ENCODE measurements at places on chromosomes 13 and 19.

GRCh38 chr13:59914556-59914955 is 249.2 kb downstream of the DIAPH3 start:
- H3K27me3 ChIP-seq = no peaks in the 10 kb centered on the region
- DNase-seq = no peak
- H3K4me1 ChIP-seq = no peaks in the 10 kb centered on the region

GRCh38 chr19:49818649-49819370 is 721 bp downstream of the MED25 start:
- H3K36me3 ChIP-seq = no peaks in the 10 kb centered on the region
- H3K4me1 ChIP-seq = peaks cover 16% of the 10 kb centered on the region
- peak overlapping the region; percentile 98 for H3K27ac ChIP-seq

GRCh38 chr19:11279505-11280236 is 16.3 kb upstream of the TSPAN16 start:
- H3K36me3 ChIP-seq = no peaks in the 10 kb centered on the region
- H3K27ac ChIP-seq = peak overlapping the region; percentile 33
- H3K4me3 ChIP-seq = no peak overlapping the region
- H3K4me1 ChIP-seq = peaks cover 11% of the 10 kb centered on the region

- H3K27ac ChIP-seq = peak overlapping the region; percentile 95
- peak overlapping the region; percentile 89 for H3K4me3 ChIP-seq
- no peaks in the 10 kb centered on the region for H3K27me3 ChIP-seq
Measured at GRCh38 chr13:39038569-39039030, 344 bp downstream of the NHLRC3 start.

DNA sequence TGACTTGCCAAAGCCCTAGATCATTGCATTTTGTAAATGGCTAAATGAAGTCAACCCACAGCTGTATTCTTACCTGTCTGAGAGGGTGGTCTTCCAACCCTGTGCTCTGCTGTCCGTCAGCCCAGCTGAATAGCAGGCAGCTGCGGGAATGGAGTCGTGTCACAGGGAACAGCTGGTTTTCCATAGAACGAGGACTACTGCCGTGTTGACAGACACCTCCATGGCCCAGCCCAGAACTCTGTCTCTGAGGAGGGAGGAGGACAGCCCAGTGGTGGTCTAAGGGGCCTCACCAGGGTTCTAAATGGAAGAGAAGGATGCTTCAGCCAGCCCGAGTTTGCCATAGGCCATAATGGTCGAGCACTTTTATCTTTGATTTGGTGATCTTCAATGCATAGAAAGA is 110.7 kb downstream of the SLC7A1 start:
- H3K4me3 ChIP-seq = no peak overlapping the region
- no peaks in the 10 kb centered on the region for H3K4me1 ChIP-seq
- no peaks in the 10 kb centered on the region for H3K36me3 ChIP-seq
- peaks cover 4% of the 10 kb centered on the region for H3K27me3 ChIP-seq
- no peak for DNase-seq

DNA sequence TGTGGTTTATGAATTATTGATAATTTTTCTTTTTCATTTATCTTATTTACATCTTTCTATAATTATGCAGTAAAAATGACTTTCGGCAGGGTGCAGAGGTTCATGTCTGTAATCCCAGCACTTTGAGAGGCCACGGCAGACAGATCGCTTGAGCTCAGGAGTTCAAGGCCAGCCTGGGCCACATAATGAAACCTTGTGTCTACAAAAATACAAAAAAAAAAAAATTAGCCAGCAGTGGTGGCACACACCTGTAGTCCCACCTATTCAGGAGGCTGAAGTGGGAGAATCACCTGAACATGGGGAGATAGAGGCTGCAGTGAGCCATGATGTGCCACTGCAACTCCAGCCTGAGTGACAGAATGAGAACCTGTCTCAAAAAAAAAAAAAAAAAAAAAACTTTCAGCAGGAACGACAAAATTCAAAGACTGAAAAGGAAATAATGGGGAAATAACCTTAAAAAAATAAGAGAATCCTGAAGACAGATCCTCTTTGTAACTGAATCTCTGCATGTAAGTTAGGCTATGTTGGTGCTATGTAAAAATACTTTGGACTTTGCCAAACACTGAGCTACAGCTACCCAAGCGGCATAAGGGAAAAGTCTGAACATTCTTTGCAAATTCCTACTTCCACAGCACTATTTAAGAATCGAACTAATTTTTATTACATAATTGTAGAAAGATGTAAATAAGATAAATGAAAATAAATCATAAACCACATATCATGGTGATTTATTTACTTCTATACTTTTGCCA is 36.7 kb upstream of the WDFY2 start:
- H3K4me3 ChIP-seq = no peak overlapping the region
- H3K27me3 ChIP-seq = no peaks in the 10 kb centered on the region
- H3K27ac ChIP-seq = no peak overlapping the region
- no peaks in the 10 kb centered on the region for H3K36me3 ChIP-seq
- H3K4me1 ChIP-seq = peaks cover 4% of the 10 kb centered on the region

DNA sequence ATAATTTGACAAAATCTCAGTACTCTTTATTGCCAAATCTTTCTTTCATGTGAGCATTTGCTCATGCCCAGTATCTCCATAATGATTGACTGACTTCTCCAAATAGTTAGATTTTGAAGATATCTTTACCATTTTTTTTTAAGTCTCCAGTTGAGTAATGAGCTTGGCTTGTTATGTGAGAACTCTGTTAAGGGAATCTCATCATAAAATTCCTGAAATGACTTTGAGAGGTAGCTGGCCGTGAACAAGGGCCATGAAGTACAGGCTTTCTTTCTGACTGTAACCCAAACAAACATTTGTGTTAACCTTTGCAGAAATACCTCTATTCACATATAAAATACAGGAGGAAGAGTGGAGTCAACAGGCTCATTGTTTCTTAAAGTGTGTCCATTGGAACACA is 449.7 kb downstream of the IRS2 start:
- no peak overlapping the region for H3K4me3 ChIP-seq
- no peak overlapping the region for H3K27ac ChIP-seq
- peaks cover 8% of the 10 kb centered on the region for H3K27me3 ChIP-seq
- no peaks in the 10 kb centered on the region for H3K36me3 ChIP-seq

Data from activated CD4-positive, alpha-beta memory T cell treated with anti-CD3 and anti-CD28 coated beads for 36 hours (primary cell).